ENCODE measurements at places on chromosomes 11 and 22.

GRCh38 chr11:83475760-83476159 is 189.6 kb upstream of the CCDC90B start:
- DNase-seq: no peak

GRCh38 chr11:112290493-112290850 is 29.8 kb upstream of the PLET1 start:
- DNase-seq: no peak

GRCh38 chr11:134139873-134140331 is 71.0 kb downstream of the JAM3 start:
- peak; percentile 85 for DNase-seq

GRCh38 chr11:37710031-37710430 is 1112.0 kb upstream of the RAG2 start:
- peak; percentile 26 for DNase-seq

- DNase-seq: peak; percentile 8
These were observed 59.9 kb downstream of the NXPE1 start for GRCh38 chr11:114499756-114500155.

All from AG10803 (cell line).